ENCODE measurements at places on chromosomes 6 and 20.

DNA sequence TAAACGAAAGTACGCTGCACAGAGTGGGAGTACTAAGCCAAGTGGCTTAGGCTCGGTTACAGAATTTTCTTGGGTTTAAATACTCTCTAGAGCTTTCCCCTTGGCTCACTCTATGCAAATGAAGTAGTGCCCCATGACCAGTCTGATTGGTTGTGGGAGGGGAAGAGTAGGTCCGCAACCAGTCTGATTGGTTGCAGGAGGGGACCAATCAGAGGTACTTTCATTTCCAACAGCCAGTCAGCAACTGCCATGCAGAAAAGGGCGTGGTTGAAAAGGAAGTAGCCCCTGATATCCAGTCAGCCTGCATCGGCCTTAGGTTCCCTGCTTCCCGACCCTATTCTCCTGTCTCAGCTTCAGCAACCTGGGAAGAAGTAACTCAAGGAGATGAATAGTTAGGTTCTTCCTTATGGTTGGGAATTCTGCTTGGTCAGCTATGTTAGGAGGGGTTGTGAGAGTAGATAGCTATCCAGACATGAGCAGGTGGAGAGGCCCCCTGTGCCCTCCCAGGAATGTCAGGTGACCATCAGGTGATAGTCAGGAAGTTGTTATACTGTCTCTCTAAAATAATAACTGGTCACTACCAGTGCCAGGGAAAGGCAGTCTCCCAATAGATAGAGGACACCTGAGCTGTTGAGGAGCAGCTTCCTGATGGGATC lies 57.4 kb downstream of the FARS2 start:
- DNase-seq: no peak

GRCh38 chr20:1900321-1900801 lies 5.2 kb downstream of the SIRPA start:
- DNase-seq: no peak

DNA sequence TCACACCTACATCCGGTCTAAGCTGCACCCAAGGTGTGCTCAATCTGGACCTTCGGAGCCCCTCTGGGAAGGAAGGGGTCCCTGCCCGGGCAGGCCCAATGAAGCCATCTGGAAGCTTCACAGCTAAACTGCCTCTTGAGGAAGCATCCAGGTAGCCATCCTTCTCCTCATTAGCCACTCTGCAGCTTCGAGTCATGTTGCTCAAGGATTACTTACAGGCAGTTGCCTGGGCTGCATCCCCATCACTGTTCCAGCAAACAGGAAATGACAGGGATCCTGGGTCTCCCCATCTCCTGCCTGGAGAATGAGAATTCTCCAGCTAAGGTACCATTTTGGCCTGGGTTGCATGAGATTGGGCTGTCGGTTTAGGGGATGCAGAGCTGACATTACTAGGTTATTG lies 91.7 kb downstream of the ERMARD start:
- no peak for DNase-seq

- DNase-seq: no peak
Observed at GRCh38 chr20:57556980-57557274, 4.0 kb upstream of the PCK1 start.

GRCh38 chr20:40232273-40232672 lies 456.8 kb downstream of the MAFB start:
- no peak for DNase-seq

GRCh38 chr20:32509639-32510066 lies 75.5 kb downstream of the NOL4L start:
- DNase-seq: no peak

GRCh38 chr6:38481851-38482250 lies 157.9 kb downstream of the BTBD9 start:
- DNase-seq: no peak

- no peak for DNase-seq
Observed at GRCh38 chr6:73497915-73498314, 22.9 kb downstream of the EEF1A1 start.

GRCh38 chr6:25138934-25139415 lies 140.2 kb upstream of the CARMIL1 start:
- no peak for DNase-seq

DNA sequence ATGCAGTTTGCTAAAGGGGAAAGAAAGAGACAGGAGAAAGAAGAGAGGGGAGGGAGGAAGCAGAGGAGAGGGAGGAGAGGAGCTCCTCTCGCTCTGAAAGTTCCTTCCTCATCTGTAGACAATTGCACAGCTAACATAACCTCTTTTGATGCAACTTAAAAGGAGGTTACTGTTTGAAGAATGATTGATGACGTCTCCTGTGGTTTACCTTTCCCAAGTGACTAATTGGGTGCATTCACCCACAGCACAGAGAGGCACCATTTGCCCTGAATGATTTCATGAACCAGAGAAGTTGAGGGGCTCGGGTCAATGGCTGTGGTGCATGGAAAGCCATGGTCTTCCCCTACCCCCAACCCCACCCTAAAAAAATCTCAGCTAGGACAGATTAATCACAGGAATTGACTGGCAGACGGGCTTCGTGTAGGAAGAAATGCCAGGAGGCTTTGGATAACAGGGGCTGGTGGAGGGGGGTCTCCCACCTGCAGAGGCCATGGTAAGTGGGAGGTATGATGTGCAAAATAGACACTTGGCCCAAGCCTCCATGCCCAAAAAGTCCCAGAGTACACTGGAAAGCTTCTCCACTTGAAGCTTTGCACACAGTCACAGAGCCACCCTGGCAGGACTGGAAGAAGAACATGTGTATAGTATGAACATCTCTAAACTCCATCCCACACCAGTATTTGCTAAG lies 213.7 kb downstream of the ANKRD60 start:
- no peak for DNase-seq

- no peak for DNase-seq
Observed at GRCh38 chr6:123550052-123550617, 86.6 kb downstream of the TRDN start.

DNA sequence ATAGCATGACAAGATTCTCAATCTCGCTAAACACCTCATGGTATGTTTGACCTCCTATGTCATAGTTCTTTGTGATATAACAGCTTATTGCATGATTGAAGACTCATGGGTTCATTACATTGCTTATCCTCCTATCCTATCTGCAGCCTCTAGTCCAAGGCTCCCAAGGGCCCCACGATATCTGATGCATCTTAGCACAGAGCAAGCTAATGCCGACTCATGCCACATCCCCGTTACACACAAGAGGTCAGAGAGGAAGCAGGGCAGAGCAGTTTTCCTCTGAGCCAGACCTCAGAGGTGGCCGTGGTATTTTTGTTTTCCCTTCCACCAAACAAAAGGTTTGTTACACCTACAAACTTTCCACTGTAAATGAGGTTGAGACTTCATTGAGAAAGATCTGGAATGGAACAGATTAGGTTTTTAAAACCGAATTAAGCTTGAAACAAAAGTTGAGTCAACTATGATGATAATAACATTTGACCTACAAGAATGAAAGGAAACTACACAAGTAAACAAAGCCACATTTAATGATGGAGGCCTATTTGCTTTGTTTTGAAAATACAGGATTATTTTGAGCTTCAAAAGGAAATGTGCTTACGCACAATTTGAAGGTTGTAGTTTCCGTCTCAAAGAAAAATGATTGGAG lies 133.9 kb upstream of the MYLIP start:
- no peak for DNase-seq

- DNase-seq: no peak
Observed at GRCh38 chr6:149168968-149169367, 148.5 kb upstream of the TAB2 start.

- DNase-seq: no peak
Observed at GRCh38 chr20:35341366-35342028, 49.3 kb upstream of the FAM83C start.

GRCh38 chr20:17849901-17850683 lies 118.5 kb downstream of the SNX5 start:
- DNase-seq: no peak

GRCh38 chr20:4730780-4731179 lies 9.1 kb downstream of the PRND start:
- no peak for DNase-seq

DNA sequence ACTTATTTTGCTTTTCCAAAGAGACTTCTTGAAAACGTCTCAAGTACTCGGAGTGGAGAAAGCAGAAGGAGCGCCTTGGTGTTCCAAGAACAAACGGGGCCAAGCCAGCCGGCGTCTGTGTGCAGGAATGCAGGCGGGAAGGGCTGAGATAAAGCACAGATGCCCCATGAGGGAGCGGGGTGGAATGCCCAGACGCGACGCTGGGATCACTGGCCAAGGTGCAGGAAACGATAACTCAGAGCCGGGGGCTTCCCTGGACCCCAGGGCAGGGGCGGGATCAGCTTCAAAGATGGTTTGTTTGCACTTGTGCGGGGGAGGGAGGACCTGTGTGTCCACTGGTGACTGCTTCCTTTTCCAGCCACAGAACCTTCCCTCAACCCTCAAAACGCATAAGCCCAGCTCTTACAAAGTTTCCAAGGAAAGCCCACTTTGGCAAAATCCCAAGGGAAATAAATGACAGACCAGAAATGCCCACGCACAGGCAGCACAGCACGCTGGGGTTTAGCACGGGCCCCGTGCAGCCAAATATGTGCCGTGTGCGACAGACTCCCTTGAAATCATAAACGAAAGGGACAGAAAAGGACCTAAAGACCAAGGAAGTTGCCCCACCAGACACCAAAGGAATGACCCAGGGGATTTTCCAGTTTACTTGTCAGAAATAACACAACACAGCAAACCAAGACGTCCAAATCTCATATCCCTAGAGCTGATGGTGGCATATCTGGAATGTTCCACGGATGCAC lies 113.9 kb downstream of the NFATC2 start:
- no peak for DNase-seq

DNA sequence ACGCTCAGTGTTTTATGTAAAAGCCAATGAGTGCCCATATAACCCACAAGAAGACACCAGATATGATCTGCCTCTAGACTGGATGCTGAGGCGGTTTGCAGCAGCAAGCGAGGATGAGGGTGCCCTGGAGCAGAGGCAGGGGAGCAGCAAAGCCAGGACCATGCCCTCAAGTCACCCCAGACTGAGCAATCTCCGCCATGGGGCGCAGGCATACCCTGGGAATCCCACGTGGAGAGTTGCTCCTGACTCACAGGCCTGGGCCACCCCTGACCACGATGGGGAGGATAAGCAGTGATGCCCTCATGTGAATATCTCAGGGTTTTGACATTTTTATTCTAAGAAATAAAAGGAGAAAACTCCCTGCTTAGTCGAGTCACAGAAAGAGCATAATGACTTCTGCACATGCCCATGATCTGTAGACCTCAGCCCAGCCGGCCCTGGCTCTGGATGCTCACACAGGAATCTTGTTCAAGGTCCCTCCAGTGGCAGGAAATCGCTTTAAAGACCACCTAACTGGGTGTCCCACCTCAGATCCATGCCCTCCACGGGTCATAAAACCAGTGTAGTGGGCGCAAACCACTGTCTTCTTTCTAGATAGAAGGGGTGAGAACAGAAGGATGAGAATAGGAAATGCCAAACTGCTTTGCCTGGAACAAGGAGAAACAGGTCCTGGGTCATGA lies 138.3 kb upstream of the SNX9 start:
- DNase-seq: no peak

DNA sequence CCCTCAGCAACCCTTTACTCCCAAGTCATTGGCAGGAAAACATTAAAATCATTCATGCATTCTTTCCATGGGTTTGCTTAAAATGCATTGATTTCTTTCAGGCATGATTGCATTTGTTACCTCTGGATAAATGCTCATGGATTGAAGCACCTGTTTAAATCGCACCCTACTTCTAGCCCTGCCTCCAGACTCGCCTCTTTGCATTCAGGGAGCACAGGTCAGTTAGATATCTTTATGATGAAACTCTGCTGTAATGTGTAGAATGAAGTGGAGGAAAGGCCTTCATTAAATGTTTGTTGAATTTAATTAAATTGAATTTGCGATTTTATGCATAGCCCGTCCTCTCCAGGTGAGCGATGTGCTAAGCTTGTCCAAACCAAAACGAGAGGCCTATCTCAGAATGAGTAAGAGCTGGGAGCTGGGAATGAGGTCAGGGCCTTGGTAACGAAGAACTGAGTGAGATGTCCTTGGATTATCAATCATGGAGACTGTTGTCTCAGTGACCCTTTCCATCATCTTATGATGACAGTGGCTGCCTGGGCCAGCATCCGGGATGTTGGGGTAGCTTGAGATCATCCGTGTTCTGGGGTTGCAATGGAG lies 210.1 kb downstream of the SYNDIG1 start:
- no peak for DNase-seq

Measured in stimulated activated CD4-positive, alpha-beta T cell treated with anti-CD3 and anti-CD28 coated beads, Interleukin-15, amount 100 ng/mL, for 1 hour (primary cell).